ENCODE measurements at places on chromosomes 7 and 10. TPM values are rescaled to one million over a fixed set of nuclear protein-coding genes. Genes with fewer than 3 reads are reported as not detected.

CALY gene
- 3.1 TPM for total RNA-seq

CRYGN gene
- total RNA-seq, result 0.91 TPM

ZPBP gene
- total RNA-seq, result not detected

XRCC2 gene
- total RNA-seq, result 10.9 TPM

NFE2L3 gene
- 10.3 TPM for total RNA-seq

DNA sequence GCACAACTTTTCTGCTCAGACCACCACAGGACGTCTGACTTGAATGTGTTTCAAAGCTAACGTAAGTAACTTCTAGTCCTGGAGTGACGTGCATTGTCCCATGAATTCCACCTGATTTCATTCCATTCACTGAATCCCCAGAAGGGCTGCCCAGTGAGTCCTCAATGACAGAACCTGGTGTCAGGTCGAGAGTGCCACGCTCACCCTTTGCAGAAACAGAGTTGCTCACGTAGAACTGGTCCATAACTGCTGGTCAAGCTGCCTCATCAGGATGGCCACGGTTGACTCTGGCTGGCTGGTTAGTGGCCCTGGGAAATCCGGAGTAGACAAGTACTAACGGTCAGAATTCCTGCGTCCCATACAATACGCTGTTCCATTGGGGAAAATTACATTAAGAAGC lies 50.6 kb upstream of the UBE3C start:
- no peak overlapping the region for H3K4me3 ChIP-seq
- no peak for DNase-seq
- H3K36me3 ChIP-seq, result no peaks in the 10 kb centered on the region
- H3K4me1 ChIP-seq, result no peaks in the 10 kb centered on the region
- peaks cover 4% of the 10 kb centered on the region for H3K27me3 ChIP-seq
- no peak overlapping the region for H3K27ac ChIP-seq

GRCh38 chr10:45438466-45439090 lies 64.6 kb downstream of the ALOX5 start:
- no peaks in the 10 kb centered on the region for H3K27me3 ChIP-seq
- H3K4me3 ChIP-seq, result no peak overlapping the region

GRCh38 chr7:2968176-2968575 lies 75.5 kb downstream of the CARD11 start:
- H3K27ac ChIP-seq, result peak overlapping the region; percentile 36
- H3K36me3 ChIP-seq, result peaks cover 37% of the 10 kb centered on the region
- no peaks in the 10 kb centered on the region for H3K27me3 ChIP-seq
- peaks cover 27% of the 10 kb centered on the region for H3K4me1 ChIP-seq

- no peak for DNase-seq
- H3K4me3 ChIP-seq, result no peak overlapping the region
- H3K27me3 ChIP-seq, result peaks cover 4% of the 10 kb centered on the region
- peaks cover 4% of the 10 kb centered on the region for H3K36me3 ChIP-seq
- H3K4me1 ChIP-seq, result peaks cover 18% of the 10 kb centered on the region
- H3K27ac ChIP-seq, result no peak overlapping the region
These were observed 72.4 kb upstream of the KDM7A start for GRCh38 chr7:140249036-140249806.
